ENCODE measurements at places on chromosomes 16 and 17.

DNA sequence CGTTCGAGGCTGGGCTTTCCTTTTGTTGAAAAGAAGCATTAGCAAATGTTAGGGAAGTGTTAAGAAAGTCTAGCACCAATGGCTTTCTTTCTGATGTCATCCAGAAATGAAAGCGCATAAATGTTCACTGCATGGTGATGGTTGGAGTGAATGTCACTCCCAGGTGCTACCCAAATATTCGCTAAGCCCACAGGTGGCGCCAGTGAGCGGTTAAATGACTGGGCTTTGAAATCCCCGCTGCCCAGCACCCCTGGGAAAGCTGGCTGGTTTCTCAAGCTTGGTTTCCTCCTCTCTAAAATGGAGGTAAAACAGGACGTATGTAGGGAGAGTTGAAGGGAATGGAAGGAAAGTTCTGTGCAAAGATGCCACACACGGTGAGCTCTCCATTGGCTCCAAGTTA is 104.4 kb downstream of the IRX5 start:
- no peak for DNase-seq
- no peaks in the 10 kb centered on the region for H3K27me3 ChIP-seq
- no peaks in the 10 kb centered on the region for H3K4me1 ChIP-seq
- no peaks in the 10 kb centered on the region for H3K36me3 ChIP-seq
- no peak overlapping the region for H3K27ac ChIP-seq

- peaks cover 4% of the 10 kb centered on the region for H3K36me3 ChIP-seq
- peak overlapping the region; percentile 94 for H3K4me3 ChIP-seq
- H3K27me3 ChIP-seq: no peaks in the 10 kb centered on the region
- H3K27ac ChIP-seq: peak overlapping the region; percentile 99
Observed at GRCh38 chr16:28924399-28924761, 658 bp downstream of the RABEP2 start.

GRCh38 chr16:75590920-75591843 is 25.0 kb downstream of the GABARAPL2 start:
- no peak overlapping the region for H3K4me3 ChIP-seq
- H3K27me3 ChIP-seq: no peaks in the 10 kb centered on the region
- H3K27ac ChIP-seq: peak overlapping the region; percentile 81
- no peaks in the 10 kb centered on the region for H3K36me3 ChIP-seq

GRCh38 chr17:55161935-55162555 is 102.7 kb upstream of the HLF start:
- no peaks in the 10 kb centered on the region for H3K27me3 ChIP-seq
- no peaks in the 10 kb centered on the region for H3K4me1 ChIP-seq
- no peak overlapping the region for H3K4me3 ChIP-seq
- no peak for DNase-seq
- H3K36me3 ChIP-seq: no peaks in the 10 kb centered on the region

DNA sequence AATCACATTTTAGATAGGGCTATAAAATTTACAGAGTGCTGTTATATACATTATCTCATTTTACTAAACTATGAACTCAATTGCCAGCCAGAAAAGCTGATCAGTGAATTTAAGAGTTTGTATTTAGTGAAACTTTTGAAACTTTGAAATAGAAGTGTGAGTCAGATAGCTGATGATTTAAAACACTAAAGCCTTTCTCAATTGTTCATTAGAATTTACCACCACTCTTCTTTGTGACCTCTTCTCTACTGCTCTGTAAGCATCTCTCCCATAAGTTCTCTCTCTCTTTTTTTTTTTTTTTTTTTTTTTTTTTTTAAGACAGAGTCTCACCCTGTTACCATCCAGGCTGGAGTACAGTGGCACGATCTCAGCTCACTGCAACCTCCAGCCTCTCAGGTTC is 43.7 kb downstream of the GOSR1 start:
- no peak overlapping the region for H3K27ac ChIP-seq
- H3K36me3 ChIP-seq: peaks cover 26% of the 10 kb centered on the region
- no peak for DNase-seq
- H3K4me3 ChIP-seq: no peak overlapping the region

DNA sequence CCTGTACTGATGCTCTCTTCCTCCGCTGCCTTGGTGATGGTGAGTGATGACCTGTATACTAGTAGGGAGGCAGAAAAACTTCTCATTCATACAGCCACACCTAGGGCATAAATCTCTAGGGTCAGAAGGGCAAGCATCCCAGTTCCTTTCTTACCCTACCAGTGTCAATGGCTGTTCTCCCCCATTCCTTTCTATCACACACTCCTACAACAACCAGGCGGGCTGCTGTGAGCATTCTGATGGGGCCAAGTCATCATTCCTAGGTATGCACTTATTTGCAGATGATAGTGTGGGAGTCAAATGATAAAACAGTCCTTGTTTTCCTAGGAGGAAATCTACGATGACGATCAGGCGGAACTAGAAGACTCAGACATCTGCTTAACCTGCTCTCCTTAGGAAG is 14.0 kb upstream of the SLC6A4 start:
- H3K27me3 ChIP-seq: no peaks in the 10 kb centered on the region
- no peak overlapping the region for H3K4me3 ChIP-seq
- no peak for DNase-seq
- no peak overlapping the region for H3K27ac ChIP-seq
- H3K4me1 ChIP-seq: no peaks in the 10 kb centered on the region
- H3K36me3 ChIP-seq: peaks cover 30% of the 10 kb centered on the region
